ENCODE measurements at places on chromosomes 1 and 21.

DNA sequence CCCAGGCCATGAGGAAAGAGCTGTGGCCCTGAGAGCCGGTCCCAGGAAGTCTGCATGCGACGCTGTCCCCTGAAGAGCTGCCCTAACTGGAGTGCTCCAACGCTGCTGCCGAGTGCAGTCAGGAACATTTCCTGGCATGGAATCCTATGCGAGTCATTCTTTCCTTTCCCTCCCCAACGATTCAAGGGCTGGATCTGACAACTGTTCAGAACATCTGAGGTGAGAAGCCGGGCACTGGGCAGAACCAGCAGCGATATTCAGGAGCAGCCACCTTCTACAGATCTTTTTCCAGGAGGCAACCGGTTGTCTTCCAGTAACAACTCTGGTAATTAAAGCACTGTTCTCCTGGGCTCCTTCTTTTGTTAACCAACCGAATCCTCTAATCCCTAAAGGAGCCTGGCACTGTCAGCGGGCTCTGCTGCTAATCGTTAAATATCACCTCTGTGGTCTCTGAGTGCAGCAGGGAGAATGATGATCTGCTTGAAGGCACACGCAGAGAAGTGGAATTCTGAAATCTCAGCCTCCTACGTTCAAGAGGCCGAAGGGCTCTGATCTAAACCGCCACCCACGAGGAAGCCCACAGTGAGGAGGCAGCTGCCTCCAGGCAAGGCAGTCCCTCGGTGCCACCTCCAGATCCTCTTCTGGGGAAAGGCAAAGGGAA lies 55.8 kb downstream of the SLC45A1 start:
- no peak for DNase-seq

DNA sequence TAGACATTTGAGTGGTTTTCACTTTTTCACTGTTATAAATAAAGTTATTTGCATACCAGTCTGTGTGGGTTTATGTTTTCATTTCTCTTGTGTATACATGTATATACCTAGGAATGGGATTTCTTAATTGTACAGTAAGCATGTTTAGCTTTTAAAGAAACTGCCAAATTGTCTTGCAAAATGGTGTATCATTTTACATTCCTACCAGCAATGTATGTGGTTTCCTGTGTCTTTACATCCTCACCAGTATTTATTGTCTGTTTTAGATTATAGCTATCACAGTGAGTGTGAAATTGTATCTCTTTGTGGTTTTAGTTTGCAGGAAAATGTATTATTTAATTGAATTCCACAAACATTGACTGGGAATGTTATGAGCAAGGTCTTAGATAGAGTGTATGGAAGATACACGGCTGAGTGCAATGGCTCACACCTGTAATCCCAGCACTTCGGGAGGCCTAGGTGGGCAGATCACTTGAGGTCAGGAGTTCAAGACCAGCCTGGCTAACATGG lies 57.3 kb downstream of the MACF1 start:
- DNase-seq = no peak

- no peak for DNase-seq
Observed at GRCh38 chr1:165240492-165240891, 116.0 kb downstream of the LMX1A start.

DNA sequence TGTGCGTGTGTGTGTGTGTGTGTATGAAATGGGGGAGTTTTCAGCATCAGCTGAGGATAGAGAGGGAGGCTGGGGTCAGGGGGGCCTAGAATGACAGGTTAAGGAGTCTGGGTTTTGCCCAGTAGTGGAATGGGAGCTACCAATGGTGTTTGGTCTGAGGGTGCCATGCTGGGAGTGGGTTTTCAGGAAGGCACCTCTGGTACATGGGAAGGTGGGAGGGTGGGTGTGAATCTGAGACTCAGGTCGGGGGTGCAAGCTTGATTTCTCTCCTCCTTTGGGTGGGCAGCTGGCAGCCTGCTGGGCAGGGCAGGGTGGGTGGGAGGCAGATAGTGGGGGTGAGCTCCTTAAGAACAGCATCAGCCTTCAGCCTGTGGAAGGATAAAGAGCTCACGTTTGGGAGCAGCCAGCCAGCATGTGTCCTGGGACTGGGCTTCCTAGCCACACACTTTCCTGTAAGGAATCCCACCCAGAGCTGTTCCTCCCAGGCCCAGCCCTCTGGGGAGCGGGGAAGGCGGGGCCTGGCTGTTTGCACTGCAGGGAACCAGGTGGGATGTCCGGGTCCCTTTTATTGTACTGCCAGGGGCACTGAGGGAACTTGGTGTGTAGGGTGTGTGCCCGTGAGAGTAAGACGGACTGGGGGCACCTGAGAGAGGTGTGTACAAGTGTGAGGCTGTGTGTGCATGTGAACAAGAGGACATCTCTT lies 152.8 kb downstream of the FOXD2 start:
- no peak for DNase-seq

GRCh38 chr1:7120863-7121621 lies 335.8 kb downstream of the CAMTA1 start:
- DNase-seq = no peak

DNA sequence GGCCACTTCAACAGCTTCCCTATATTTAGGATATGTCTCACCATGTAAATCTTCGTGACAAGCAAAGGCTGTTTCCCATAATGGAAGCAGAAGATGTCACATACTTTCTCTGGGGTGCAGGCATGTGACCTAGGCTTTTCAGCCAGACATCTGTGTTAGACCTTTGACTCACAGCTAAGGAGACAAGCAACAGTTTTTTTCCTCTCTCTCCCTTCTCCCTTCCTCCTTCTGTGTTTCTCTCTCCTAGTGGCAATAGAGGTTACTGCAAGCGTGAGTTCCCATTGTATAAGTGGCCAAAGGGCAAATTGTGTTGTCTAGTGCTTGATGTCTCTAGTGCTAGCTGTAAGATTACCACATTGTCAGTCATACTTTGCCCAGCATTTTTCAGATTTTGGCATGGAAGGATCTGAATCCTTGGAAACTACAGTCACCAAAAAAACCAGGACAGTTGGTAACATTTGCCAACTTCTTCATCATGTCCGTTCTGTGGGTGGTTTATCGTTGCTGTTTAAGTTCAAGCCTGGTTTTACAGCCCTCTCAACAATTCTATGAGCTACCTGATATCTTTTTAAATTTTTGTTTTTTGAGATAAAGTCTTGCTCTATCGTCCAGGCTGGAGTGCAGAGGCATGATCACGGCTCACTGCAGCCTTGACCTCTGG lies 44.4 kb upstream of the RABGAP1L start:
- DNase-seq = peak; percentile 65

GRCh38 chr1:184393962-184394361 lies 7.1 kb downstream of the C1orf21 start:
- no peak for DNase-seq

DNA sequence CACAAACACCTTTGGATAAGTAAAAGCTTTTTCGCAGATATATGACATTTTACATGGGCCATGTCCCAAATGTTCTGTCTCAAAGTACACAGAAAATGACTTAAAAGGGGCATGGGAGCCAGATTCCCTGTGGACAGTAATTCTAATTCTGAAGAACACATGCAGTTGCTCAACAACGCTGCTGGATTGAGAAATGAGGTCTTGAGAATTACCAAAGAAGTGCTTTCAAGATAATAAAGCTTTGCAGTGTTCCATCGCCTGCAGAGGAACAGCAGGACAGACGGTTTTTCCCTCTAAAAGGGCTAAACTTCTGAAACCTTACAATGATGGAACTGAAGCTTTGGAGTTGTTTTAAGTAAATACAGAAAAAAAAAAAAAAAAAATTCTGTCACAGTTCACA lies 55.3 kb upstream of the HSPA13 start:
- DNase-seq = no peak

- DNase-seq = peak; percentile 57
Observed at GRCh38 chr1:44696789-44697345, 22.4 kb downstream of the ARMH1 start.

- DNase-seq = no peak
Observed at GRCh38 chr1:191498318-191498717, 659.9 kb upstream of the RGS18 start.

- no peak for DNase-seq
Observed at GRCh38 chr1:31624731-31625514, 7.4 kb downstream of the HCRTR1 start.

- DNase-seq = no peak
Observed at GRCh38 chr21:45941717-45942546, 39.6 kb upstream of the COL6A1 start.

- DNase-seq = no peak
Observed at GRCh38 chr1:184820956-184821355, 66.3 kb upstream of the EDEM3 start.

DNA sequence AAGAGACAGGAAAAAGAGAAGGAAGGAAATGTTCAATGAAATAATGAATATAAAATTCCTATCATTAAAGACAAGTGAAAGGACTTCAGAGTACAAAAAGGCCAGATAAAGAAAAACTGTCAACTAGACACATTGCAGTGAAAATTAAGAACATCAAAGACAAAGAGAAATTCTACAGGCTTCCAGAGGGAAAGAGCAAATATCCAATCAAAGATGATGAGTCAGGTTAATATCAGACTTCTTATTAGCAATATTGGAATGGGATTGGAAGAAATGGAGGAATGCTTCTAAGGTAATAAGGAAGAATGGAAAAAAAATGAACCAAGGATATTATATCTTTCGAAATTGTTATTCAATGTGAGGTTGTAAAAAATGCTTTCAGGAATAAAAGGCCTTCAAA lies 7.8 kb downstream of the PLA2G2A start:
- no peak for DNase-seq

GRCh38 chr1:29523576-29523975 lies 287.3 kb downstream of the PTPRU start:
- no peak for DNase-seq

GRCh38 chr21:38314558-38314957 lies 57.8 kb downstream of the KCNJ15 start:
- no peak for DNase-seq

DNA sequence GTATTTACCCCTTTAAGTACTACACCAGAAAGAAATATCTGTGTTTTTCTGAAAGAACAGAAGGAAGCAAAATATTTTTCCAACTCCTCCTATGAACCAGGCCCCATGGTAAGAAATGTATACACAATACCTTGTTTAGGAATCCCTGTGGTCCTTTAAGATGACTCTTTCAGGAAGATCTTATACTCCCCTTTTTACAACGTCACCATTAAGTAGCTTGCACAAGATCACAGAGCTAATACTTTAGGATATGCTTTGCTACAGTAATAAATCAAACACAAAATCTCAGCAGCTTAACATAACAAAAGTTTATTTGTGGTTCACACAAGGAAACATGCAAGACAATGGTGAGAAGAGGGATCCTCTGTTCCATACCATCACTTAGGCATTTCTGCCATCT lies 8.8 kb upstream of the LAMB3 start:
- DNase-seq = no peak

- DNase-seq = no peak
Observed at GRCh38 chr1:46757247-46757955, 38.5 kb upstream of the EFCAB14 start.

GRCh38 chr1:223001653-223002634 lies 141.1 kb downstream of the TLR5 start:
- no peak for DNase-seq

DNA sequence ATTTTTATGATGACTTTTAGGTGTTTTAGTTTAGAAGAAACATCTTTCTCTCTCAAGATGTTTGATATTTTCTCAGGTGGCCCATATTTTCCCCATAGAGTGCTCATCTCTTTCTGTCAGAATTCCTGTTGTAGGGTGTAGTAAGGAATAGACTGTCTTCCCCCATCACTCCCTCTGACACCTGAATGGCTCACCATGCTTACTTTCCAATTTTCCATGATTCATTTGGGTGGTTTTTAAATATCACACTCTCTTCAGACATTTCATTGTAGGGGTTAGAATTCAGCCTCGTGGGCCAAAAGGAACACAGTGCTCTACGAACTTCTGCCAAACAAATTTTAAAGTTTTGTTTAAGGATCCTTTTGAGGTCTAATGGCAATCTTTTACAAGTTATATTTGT lies 24.0 kb downstream of the GIPC2 start:
- no peak for DNase-seq

GRCh38 chr1:4165686-4166300 lies 265.7 kb upstream of the C1orf174 start:
- DNase-seq = no peak

DNA sequence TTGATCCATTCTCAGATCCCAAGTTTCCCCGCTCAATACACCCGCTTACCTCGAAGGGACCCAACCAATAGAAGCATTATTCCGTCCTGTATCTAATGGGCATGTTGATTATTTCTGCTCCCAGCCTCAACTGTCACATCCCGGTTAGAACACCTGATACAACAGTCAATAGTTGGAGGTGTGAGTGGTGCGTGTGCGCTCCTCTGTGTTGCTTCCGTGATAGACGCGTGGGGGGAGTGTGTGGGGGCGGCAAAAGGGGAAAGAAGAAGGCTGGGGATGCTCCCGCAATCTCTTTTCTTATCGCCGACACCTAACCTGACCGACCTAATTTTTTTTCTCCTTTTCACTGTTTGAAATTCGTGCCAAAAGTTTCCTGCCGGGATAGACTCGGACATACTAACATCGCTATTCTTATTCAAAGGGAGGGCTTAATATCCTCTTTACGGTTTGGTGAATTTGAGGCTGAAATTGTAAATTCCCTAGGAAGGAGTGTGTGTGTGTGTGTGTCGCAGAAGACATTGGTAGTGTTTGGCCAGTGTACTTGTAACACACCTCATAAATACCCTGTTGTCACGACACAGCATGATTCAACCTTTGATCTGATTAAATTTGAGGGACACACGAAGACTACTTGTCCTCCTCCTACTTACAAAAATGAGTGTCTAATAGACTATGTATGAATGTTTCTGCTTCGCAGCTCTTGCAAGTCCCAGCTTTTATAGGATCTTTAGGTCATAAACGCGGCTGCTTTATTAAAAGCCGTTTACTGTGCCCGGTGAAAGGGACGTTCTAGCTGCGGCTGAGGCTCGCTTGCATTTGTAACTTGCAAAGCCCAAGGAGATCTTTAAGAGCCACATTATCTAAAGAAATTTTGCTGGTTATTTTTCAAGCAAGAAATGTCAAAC lies 1.5 kb upstream of the PROX1 start:
- no peak for DNase-seq

GRCh38 chr21:42939582-42940413 lies 14.4 kb upstream of the ERVH48-1 start:
- DNase-seq = no peak

DNA sequence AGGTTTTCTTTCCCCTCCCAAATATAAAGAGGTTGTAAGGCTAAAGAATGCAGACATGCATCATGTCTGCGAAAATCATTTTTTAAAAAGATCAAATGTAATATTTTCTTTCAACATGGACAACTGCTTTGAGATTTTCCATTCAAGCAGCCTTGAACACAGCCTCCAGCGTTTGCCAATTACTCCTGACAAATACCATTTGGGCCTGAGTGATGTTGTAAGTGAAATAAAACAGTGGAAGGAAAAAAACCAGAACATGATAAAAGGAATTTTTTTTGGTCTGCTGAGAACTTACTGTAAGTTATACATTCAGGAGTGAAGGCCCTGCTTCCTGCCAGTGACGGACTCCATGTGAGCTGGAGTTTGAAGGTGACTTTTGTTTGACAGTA lies 37.2 kb downstream of the SETD4 start:
- no peak for DNase-seq

Measured in activated CD4-positive, alpha-beta T cell treated with anti-CD3 and anti-CD28 coated beads, Interleukin-10, Interleukin-2, amounts not matched to agents 100 ng/mL and 50 ng/mL, durations not matched to agents 16 hours and 8 hours (primary cell).